ENCODE measurements at places on chromosomes 4 and X.

- DNase-seq, result no peak
These were observed 104.1 kb downstream of the ZAR1 start for GRCh38 chr4:48594180-48594579.

DNA sequence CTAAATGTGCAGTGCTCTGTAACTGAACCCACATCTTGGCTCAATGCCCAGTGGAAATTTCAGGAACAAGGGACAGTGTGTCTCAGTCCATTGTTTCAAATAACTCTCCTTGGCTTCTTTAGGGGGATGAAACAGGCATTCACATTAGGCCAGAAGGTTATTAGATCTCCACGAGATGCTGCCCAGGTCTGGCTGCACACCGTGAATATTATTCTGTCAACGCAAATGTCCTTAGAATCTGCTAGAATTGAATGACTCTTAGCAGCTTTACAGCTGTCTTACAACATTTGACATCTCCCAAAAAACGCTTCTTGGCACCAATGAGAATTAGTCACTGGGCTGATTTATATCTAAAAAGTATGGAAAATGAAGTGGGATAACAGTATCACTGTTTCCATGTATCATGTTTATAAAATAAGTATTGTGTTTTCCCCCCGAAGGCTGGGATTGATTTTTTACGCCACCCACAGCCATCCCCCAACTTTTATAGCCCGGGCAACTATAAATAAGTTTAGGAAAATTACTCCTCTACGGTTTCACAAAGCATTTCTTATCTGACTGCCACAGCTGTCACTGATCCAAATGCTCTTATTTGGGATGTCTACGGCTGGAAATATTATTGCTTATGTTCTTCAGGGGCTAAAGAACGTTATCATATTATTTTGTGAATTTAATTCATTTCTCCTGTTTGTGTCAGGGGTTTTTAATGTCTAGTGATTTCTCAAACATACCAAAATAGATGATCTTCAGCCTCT lies 559.7 kb upstream of the FAT1 start:
- DNase-seq, result no peak

DNA sequence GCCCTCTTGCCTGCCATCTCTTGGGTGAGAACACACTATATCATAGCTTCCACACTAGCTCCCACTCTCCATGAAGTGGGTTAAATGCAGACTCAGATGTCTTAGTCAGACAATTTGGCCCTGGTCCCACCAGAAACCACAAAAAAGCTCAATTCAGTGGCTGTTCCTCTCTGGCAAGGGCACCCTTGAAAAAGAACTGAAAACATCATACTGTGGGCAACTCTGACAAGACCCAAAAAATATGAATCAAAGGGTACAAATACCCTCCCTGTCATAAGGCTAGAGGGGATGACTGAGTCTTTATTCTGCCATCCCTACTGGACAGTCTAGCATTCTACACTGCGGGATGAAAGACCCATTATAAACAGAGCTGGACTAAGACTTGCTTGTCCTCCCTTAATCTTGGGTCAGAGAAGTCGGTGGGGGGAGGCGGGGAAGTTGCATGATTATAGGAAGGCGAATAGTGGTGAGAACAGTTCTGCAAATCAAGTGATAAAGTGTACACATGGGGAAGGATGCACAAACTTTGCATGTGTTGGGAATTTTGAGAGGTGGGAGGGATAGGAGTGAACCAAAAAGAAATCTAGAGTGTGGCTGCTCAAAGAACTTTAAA lies 172.1 kb downstream of the OPHN1 start:
- DNase-seq, result no peak

DNA sequence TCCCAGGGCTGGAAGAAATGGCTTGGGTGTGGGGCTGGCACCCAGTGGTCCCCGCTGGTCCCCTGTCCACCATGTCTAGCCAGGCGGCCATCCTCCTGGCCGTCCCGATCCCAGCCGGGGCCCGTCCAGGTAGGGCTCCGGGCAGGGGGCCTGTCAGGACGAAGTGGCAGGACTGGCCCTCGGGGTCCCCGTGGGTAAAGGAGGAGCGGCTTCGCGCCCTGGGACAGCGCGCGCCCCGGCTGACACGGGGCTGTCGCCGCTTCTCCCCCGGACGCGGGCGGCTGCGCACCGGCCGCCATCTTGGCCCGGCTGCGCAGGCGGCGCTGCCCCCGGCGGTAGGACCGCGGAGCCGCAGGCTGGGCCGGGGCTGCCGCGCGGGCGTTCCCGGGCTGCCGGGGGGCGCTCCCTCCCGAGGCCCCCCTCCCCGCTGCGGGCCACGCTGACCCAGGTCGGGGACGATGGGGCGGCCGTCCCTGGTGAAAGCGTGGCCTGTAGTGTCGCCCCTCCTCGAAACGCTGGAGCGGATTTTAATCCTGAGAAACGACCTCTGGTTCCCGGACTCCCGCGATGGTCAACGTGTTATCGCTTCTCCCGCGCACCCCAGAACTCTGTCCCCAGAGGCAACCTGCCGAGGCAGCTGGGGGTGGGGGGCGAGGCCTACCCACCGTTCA lies 60.4 kb upstream of the BCOR start:
- no peak for DNase-seq

DNA sequence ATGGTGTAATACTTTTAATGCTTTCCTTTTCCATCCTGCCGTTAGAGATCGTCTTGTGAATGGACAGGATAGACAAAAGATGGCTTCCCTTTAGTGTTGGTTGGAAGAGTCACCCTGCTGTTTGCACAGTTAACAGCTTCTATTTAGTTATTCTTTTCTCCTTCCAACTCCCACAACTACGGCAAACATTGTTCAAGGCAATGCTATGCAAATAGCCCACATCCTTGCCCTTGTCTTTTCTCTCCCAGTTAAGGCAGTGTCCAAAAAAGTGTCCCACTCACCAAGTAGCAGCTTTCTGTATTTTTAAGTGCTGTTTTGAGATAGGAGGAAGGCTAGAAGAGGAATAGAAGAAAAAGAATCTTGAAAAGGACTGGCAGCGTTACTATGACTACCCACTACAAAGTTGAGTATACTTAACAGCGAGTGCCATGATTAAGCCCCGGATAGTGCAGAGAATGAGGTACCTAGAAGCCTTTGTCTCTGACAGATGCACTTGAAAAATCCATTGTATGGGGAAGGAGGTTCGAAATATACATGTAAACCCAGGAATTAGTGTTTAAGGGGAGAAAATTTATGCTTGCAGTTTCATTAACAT lies 12.1 kb upstream of the RUFY3 start:
- no peak for DNase-seq

DNA sequence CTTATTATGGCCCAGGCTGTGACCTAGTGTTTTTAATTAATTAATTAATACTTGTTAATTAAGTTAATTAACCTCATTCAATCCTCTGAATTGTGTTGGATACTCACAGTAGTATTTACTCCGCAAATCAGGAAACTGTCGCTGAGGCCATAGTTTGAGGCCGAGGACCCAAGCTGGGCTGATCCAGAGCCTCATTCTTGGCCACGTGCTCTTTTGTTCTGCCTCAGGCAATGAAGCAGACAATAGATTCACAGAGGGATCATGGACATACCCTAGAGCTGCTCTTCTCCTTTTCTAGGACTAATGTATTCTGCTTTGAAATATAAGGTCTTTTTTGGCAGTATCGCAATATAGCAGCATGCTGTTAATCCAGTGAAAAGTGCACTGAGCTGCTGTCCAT lies 24.0 kb upstream of the SNCA start:
- DNase-seq, result no peak

DNA sequence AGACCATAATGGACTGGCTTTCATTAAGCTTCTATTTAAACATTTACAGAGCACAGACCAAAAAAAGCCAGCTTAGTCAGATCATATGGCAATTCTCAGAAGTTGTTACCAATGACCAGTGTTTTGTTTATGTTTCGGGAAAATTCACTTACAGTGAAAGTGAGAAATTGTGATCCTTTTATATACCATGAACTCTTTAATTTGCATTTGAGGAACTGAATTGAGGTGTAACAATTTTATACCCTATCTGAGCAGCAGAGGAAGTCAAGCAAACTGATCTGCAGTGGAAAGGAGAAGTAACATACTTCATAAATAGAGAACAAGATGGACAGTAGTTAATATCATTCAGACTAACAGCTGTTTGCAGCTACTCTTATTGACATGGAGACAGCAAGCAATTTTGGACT lies 97.1 kb downstream of the TMA16 start:
- DNase-seq, result no peak

DNA sequence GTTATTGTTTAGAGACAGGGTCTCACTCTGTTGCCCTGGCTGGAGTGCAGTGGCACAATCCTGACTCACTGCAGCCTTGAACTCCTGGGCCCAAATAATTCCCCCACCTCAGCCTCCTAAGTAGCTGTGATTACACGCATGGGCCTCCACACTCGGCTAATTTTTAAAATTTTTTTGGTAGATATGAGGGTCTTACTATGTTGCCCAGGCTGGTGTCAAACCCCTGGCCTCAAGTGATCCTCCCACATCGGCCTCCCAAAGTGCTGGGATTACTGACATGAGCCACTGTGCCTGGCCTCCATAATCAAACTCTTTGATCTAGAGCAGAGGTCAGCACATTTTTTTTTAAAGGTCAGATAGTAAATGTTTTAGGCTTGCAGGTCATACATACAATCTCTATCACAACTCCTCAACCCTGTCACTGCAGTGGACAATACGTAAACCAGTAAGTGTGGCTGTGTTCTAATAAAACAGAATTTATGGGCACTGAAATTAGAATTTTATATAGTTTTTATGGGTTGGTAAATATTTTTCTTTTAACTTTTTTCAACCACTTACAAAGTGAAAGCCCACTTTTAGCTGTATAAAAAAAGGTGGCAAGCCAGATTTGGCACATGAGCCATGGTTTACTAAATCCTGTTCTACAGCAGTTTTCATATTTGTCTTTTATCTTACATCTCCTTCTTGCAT lies 105.1 kb upstream of the RAPGEF2 start:
- DNase-seq, result no peak
